ENCODE measurements at places on chromosomes 4 and X.

- no peak for DNase-seq
Observed at GRCh38 chr4:48899950-48900349, 6.6 kb downstream of the OCIAD2 start.

DNA sequence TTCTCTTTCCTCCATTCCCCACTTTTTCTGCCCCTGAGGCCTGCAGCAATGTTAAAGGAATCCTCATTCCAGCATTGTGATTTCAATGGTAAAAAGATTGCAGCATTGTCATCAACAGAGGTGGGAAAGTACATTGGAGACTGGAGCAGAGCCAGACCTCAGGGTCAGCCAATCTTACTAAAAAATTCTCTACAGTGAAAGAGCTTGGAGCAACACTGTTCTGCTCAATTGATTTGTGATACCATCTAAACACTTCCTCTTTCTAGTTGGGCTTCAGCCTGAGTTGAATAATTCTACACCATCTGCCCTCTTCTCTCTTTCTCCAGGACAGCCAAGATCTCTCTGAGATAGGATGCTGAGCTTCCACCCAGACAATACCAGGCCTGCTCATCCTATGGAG lies 176.5 kb downstream of the AR start:
- DNase-seq, result no peak

- DNase-seq, result no peak
Observed at GRCh38 chr4:88991746-88992145, 65.2 kb downstream of the FAM13A start.

DNA sequence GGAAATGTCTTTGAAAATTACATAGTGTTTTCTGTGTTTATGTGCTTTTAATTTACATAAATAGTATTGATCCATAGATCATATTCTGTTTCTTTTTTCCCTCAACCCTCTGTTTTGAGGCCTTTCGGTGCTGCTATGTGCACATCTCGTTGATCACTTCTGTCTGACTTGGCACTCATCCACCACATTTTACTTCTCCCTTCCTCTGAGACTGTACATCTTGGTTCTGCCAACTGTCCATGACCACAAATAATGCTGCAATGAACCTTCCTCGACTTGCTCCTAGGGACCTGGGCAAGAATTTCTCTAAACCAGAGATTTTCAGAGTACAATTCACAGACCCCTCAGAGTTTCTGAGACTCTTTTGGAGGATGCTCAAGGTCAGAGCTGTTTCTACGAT lies 74.4 kb downstream of the RTL5 start:
- no peak for DNase-seq

- DNase-seq, result peak; percentile 77
Observed at GRCh38 chrX:52934704-52935469, 23.4 kb downstream of the FAM156A start.

- DNase-seq, result no peak
Observed at GRCh38 chrX:48492293-48492910, 16.4 kb upstream of the PORCN start.
